Left renal pelvis (tissue), 4 donors: ENCODE measurements at places on chromosomes 6 and 20.

- no peak for DNase-seq
Measured at GRCh38 chr20:33914919-33915318, 78.8 kb upstream of the RALY start.

- DNase-seq = no peak
Measured at GRCh38 chr6:161080263-161080970, 88.8 kb downstream of the MAP3K4 start.

GRCh38 chr6:26327450-26328264 lies 37.3 kb upstream of the BTN3A2 start:
- no peak for DNase-seq

DNA sequence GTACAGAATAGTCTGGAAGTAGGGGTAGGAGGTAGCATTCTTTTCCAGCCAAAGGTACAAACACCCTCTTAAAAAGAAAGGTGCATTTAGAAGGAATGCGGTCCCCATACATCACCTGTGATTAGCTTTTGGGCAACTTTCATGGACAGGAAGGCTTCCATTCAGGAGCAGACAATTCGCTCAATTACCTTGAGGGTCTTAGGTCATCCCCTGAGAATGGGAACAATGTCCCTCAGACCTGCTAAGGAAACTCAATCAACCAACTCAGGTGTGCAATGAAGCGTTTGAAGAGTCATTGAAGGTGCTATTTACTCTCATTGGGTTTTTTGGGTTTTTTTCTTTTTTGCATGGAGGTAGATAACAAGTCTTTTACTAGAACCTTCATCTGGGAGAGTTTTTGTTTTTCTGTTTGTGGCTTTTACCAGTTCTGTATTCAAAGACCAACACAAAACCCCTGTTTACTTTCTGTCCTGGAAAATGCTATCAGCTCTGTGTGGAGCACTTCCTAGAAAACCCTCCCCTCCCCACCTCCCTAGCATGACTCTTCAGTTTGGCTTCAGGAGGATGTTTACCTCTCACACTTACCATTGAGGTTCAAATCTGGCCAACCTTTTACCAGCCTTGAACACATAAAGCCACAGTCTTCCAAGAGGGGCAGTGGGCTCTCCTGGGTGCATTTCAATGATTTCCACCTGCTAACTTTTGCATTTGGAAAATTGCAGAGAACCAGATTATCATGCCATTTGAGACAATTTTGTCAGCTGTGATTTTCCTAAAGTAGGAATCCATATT lies 271.2 kb upstream of the PRDM1 start:
- DNase-seq = no peak

DNA sequence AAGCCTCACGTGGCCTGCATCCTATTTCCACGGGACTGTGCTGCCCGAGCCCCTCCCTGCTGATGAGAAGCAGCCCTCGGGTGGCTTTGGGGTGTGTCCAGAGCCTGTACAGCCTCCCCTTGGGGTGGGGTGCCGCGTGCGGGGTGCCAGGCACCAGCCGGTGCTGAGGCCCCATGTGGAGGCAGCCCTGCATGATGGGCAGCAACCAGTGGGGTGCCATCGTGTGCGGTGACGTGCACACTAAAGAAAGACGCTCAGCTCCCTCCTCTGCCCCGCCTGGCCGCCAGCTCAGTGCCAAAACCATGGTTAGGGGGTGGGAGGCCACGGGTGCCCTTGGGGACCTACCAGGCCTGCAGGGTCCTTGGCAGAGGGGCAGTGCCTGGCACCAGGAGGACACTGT lies 26.2 kb downstream of the NTSR1 start:
- no peak for DNase-seq

DNA sequence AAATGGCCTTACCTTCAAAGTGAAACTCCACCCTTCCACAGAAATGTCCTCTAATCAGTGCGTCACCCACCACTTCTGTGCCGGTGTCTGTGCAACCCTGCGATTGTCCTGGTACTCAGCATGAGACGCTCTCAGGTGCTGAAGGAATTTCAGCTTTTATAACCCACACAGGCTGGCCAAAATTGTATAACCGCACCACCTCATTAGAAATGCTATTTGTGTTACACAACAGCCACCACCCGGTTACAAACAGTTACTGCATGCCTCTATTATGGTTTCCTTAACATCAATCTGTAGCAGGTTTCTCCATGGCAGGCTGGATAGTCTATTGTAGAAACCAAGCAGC lies 51.5 kb downstream of the SLC23A2 start:
- no peak for DNase-seq

DNA sequence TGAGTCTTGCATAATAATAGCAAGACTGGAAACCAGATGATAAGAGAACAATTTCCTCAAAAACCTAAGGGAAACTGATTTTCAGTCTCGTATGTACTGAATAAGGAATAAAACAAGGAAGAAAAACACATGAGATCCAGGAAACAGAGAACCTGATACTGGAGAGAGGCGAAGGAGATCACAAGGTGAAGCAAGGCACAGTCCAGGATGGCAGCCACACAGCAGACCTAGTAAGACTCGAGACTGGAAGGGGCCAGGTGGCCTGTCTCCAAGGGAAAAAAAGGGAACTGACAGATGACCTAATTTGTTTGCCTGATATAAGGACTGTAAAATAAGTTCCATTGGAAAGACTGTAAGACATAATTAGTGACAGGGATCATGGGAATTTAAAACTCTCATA lies 71.1 kb downstream of the TASP1 start:
- no peak for DNase-seq

DNA sequence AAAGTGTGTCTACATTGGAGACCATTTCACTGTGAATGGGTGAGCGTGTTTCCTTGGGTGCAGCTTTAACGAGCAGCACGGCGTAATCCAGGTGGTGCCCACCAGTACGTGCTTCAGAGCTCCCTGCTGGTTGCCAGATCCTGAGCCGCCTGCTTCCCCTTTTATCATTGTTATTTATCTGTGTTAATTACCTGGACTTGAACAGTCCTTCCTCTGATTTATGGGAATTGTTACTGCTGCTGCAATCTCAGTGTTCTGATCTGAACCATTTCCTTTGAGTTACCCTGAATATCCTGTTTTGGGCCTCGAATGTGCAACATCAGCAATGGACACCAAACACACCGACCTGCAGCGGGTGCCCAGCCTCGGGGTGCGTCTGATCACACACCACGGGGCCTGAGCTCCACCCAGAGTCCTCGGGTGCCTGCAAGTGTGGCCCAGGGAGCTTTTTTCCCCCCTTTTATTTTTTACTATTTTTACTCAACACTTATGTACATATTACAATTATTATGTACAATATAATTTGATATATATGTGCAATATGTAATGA lies 81.3 kb downstream of the RPP40 start:
- no peak for DNase-seq

DNA sequence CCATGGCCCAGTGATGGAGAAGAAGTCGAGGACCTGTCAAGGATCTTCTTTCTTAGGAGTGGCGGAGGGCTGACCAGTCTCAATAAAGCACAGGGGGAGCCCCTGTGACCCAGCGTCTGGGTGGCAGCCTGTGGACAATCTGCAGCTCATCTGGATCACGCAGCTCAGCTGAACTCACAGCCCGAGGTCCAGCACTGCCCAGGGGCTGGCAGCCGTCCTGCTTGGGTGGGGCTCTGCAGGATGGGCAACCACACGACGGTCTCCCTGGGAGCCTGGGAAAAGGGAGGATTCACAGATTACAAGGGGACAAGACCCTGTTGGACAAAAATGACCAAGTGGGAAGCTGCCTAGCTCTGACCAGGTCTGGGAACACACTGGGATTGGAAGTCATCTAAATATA lies 110.8 kb downstream of the MYLK4 start:
- DNase-seq = no peak

- no peak for DNase-seq
Measured at GRCh38 chr6:41647061-41647511, 8.8 kb downstream of the MDFI start.

GRCh38 chr6:2968600-2969135 lies 2.7 kb downstream of the SERPINB6 start:
- DNase-seq = no peak

DNA sequence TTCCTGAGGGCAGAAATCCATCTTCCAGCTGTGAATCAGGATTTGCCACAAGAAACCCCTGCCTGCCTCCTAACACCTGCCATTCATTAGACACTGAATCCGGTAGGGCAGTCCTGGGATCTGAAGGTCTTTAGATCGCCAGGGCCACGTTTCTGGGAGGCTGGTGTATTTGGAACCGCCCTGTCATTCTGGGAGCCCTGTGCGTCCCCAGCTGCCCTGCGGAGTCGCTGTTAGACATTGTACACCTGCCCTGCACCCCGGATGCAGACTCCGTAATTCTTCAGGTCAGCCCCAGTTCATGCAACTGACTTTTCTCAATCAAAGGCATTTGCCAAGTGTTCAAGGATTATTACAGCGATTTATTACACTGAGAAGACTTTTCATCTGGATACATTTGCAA lies 193.2 kb downstream of the TBC1D7 start:
- DNase-seq = no peak
